ENCODE measurements at places on chromosomes 3 and 15.

- DNase-seq = no peak
Measured at GRCh38 chr15:66224946-66225345, 28.6 kb downstream of the MEGF11 start.

DNA sequence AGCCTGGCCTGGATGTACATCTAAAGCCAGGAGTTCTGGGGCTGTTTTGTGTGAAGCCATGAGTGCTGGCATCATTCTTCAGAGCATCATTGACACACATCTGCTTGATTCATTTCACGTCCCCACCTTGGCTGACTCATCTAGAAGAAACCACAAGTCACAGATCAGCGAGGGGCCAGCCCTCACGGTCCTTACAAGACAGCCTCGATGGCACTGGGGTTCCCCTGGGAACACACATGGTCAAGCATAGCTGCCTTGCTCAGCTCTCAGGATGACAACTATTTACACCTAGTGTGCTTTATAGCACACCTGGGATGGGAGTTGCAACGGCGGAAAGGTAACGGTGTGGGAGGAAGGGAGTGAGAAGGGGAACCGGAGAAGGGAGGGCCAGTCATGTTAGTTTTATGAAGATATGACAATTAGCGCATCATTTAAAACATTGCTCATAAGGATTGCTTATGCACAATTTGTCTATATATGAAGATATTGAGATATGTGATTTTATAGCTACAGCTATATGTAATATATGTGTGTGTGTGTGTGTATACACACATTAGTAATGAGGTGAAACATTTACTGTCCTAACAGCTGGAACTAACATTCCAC, 227.1 kb downstream of the RPLP1 start:
- DNase-seq = no peak

DNA sequence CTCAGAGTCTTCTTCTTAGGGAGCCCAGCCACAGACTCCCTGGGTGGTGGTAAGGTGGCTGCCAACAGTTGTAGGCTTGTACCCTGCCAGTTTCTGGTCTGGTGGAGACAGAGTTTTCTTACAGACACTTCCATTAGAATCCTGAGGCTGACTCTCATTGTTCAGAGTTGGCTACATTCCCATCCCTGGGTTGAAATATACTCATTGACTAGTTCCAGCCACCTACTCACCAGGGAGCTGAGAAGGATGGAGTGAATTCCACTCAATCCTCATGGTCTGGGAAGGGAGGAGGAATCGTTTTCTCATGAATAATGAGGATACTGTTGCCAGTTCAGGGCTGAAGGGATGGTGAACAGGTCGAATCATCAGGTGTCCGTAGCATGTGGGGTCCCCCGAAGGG, 226.5 kb upstream of the PROK2 start:
- DNase-seq = no peak

GRCh38 chr3:34212656-34213055, 414.2 kb downstream of the PDCD6IP start:
- DNase-seq = no peak

DNA sequence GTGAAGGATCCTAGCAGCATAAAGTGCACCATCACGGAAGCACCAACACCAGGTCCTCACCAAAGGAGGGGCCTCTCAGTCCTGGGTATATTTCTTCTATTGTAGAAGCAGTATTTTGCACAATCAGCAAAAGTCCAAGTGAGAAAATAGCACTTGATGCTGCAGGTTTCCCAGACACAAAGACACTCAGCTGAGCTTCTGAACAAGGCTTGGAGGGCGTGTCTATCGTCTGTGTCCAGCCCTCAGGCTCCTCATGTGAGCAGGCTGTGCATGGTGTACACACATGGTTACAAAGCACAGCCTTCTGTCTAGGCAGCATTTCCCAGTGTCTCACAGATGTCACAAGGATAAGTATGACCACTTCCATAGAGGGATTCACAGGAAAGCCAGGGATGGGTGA, 98.3 kb upstream of the SPATA12 start:
- DNase-seq = no peak

- no peak for DNase-seq
Measured at GRCh38 chr3:143234526-143234925, 115.0 kb downstream of the CHST2 start.

- no peak for DNase-seq
Measured at GRCh38 chr15:59369597-59369996, 3.1 kb downstream of the MYO1E start.

DNA sequence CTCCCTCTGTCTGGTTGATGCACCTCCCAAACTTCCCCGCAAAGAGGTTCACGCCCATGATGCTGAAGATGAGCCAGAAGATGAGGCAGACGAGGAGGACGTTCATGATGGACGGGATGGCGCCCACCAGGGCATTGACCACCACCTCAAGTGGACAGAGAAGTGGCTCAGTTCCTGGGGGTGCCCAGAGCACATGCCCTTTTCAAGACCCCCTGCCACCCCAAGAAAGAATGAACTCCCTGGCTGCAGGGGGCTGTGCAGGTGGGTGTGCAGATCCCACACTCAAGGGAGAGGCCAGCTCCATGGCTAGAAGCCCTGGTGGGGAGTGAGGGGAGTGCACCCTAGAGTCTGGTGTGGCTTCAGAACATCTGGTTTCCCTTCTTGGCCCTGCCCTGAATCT, 64.1 kb downstream of the EXOG start:
- no peak for DNase-seq

DNA sequence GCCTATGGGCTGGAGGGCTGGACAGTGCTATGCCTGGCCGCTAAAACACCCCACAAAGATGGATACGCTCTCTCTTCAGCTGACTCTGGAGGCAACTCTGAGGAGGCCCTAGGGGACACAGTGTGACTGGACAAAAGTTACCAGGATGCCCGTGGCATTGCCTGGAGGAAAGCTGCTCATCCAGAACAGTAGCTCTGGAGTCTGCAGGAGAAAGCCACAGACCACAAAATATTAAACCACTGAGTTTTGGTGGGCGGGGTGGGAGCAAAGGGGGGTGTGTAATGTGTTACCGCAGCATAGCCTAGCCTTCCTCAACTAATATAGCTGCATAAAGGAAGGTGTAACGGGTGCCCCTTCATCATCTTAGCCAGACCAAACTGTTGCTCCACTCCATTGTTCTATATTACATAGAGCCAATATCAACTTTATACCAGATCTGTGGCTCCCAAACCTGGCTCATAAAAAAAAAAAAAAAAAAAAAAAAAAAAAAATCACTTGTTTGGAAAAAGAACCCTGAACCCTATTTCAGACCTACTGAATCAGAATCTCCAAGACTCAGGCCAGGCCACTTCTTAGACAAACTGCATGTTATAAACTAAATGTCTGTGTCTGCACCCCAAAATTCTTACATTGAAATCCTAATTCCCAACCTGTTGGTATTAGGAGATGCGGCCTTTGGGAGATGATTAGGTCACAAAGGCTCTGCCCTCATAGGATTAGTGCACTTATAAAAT, 132.6 kb downstream of the TNIK start:
- no peak for DNase-seq

GRCh38 chr3:20077068-20077467, 36.8 kb downstream of the KAT2B start:
- no peak for DNase-seq

DNA sequence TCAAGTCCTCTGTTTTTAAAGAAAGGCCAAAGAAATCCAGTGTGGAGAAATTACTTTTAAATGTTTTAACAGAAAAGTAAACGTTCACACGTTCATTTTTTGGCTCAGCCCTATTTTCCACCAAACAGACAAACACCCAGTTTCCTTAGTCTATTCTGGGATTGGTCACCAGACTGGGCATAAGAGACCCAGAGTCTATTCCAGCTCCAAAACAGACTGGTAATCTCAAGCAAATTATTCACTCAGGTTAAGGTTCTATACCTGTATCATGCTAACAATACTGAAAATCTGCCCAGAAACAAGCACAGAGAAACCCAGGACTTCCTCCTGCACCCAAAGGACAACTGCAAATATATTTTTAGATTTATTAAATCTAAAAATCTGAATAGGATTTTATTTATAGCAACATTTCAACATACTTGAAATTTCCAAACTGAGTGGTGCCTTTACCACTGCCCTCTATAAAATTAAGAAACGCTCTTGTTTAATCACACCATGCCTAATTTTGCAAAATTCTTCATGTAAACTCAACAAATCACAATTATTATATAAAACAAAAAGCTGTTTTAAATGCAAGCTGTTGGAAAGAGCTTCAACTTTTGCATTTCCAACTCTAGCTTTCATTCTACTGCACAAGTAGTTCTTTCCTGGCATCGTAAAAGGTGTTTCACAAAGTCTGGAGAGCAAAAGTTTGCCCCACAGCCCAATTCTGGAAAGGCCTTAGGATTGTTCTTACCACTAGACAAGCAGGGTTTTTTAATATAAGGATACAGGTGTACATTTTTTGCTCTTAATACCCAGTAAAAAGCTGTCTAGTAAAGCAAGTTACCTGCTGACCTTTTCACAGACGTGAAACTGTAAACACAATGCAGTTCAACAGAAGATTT, 18.7 kb downstream of the ZNF148 start:
- DNase-seq = no peak

- DNase-seq = no peak
Measured at GRCh38 chr15:44157679-44158078, 37.4 kb downstream of the FRMD5 start.

Data from GDM1 (cell line).